ENCODE measurements at places on chromosomes 2 and 18. TPM values are rescaled to one million over a fixed set of nuclear protein-coding genes. Genes with fewer than 3 reads are reported as not detected.
A peak's percentile ranks its signal among the peaks of the same experiment; 100 is the strongest.

RGPD3 gene
- total RNA-seq: 0.16 TPM

SLC39A6 gene
- total RNA-seq: 40.1 TPM

GRCh38 chr18:55244546-55244945, 285.3 kb upstream of the CCDC68 start:
- DNase-seq: no peak

COLEC11 gene
- total RNA-seq: not detected

GRCh38 chr2:170816504-170817092, at the start of gene GAD1:
Gene GAD1 (plus strand): TSS chr2:170816887. CDS start chr2:170818592, 1,705 bp downstream.
- DNase-seq: peak; percentile 55

MLPH gene
- total RNA-seq: 0.38 TPM

DNA sequence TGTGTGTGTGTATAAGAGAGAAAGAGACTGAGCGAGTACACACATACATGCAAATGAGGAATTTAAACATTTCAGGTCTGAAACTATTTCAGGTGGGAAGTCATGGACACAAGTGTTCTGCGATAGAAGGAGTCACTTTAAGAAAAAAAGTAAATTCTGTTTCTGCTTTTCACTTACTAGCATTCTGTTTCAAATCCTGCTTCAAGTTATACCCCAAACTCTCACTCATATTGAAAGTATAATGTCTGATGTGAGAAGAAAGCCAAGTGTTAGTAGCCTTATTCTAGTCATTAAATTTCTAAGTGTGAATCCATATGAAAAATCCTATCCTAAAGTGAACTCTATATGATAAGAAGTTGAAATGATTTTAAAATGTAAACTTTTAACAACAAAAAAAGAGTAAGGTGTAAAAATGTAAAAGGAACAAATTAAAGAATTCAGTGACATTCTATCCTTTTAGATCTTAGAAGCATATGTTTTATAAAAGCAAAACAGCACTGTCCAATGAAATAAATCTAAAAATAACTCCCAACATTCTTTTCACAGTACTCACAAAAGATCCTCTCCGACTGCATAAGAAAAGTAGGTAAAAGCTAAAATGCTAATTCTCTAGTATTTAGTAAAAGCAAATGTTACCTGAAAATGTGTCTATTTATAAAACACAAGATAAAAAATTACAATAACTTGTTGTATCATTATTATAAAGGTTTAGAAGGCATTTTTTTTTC, 570.6 kb downstream of the ZEB2 start:
- DNase-seq: no peak

DNA sequence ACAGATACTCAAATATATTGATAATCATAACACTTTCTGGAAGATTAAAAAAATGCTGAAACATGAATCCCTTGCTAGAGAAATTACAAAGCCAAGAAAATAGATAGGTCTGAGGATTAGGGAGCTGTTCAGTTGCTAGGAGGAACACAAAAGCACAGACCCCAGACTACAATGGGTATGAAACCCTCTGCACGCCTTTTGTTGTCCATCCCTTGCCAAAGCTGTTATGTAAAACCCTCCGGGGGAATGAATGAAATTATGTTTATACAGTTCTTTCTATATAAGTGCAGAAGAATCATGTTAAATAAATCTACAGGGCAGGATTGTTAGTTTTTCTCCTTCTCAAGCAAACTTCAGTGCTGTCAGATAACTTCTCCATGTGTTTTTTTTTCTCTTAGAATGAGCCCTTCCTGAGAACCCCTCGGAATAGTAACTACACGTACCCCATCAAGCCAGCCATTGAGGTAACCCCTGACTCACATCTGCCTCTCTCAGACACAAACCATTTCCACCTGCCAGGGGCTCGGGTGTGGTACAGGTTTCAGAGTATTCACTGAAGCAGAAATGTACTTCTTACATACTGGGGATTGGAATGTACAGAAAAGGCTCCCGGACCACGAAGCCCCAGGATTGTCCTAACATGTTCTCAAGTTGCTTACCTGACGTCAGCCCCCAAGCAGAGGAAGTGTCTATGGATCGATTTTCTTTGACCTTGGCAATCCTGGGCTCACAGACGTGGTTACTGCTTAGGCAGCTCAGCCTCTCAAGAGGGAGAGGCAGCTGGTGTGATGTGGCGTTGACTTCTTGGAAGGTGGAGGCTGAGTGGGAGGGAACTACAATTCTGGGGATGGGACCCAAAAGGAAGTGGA, 118.0 kb downstream of the PLB1 start:
- DNase-seq: peak; percentile 41

DNA sequence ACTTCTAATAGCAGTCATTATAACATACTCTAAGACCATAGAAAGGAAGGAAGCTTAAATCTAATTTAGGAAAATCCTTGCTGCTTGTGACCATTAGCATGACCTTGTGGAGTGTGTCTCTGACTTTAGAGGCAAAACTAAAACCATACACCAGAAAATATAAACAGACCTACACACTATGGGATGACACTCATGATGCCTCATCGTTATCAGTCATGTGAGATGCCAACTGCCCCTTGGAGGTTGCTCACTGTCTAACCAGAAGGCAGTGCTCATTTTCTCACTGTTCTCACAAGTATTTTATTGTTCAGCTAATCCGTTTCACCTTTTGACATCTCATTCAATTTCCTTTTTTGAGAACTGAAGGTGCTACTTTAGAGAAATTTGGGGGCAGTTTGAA, 376.9 kb downstream of the RND3 start:
- DNase-seq: no peak

SERPINB10 gene
- 0.27 TPM for total RNA-seq

DNA sequence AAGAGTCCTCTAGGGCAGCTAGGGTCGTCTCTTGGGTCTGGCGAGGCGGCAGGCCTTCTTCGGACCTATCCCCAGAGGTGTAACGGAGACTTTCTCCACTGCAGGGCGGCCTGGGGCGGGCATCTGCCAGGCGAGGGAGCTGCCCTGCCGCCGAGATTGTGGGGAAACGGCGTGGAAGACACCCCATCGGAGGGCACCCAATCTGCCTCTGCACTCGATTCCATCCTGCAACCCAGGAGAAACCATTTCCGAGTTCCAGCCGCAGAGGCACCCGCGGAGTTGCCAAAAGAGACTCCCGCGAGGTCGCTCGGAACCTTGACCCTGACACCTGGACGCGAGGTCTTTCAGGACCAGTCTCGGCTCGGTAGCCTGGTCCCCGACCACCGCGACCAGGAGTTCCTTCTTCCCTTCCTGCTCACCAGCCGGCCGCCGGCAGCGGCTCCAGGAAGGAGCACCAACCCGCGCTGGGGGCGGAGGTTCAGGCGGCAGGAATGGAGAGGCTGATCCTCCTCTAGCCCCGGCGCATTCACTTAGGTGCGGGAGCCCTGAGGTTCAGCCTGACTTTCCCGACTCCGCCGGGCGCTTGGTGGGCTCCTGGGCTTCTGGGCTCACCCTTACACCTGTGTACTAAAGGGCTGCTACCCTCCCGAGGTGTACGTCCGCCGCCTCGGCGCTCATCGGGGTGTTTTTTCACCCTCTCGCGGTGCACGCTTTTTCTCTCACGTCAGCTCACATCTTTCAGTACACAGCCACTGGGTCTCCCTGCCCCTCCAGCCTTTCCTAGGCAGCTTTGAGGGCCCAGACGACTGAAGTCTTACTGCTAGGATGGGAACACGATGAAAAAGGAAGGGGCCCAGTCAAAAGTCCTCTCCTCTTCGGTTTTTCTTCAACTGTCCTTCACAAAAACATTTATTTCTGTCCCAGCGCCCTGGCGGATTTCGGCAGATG, 8.1 kb downstream of the SIX2 start:
- no peak for DNase-seq

DNA sequence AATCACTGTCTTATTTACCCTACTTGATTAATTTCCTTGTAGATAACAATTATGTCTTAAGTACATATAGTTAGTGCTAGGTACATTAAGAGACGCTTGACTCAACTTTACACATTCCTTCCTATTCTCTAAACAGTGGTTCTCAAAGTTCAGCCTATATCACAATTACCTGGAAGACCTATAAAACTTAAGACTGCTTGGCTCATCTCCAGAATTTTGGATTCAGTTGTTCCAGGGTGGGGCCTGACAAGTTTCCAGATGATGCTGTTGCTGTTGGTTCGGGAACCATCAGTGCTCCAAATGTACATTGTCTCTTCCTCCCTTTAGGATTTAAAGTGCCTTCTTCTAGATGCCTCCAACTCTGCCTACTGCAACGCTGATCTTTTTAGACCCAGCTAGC, 4.0 kb downstream of the PPP3R1 start:
- no peak for DNase-seq

BMPR2 gene
- total RNA-seq: 3.8 TPM

RTP5 gene
- total RNA-seq: 0.14 TPM
